ENCODE measurements at places on chromosomes 13 and 19.

DNA sequence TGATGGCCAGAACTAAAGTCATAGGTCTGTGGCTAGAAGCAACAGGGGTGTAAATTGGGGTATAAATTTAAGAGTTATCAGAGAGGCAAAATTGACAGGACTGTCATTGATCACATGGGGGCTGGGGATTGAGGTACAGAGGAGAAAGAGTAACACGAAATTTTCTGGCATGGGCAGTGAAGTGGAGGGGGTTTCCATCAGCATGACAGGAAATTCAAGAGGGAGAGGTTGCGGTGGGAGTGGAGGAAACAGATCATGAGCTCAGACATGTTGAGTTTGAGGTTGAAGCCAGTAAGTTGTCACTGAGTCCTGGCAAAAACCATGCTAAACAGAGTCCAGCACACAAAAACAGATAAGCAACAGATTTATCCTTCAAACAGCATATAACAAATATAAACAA, 192.1 kb upstream of the TSC22D1 start:
- H3K36me3 ChIP-seq: peaks cover 2% of the 10 kb centered on the region
- no peak for DNase-seq
- H3K27ac ChIP-seq: no peak overlapping the region
- peaks cover 12% of the 10 kb centered on the region for H3K4me1 ChIP-seq
- peaks cover 12% of the 10 kb centered on the region for H3K27me3 ChIP-seq

DNA sequence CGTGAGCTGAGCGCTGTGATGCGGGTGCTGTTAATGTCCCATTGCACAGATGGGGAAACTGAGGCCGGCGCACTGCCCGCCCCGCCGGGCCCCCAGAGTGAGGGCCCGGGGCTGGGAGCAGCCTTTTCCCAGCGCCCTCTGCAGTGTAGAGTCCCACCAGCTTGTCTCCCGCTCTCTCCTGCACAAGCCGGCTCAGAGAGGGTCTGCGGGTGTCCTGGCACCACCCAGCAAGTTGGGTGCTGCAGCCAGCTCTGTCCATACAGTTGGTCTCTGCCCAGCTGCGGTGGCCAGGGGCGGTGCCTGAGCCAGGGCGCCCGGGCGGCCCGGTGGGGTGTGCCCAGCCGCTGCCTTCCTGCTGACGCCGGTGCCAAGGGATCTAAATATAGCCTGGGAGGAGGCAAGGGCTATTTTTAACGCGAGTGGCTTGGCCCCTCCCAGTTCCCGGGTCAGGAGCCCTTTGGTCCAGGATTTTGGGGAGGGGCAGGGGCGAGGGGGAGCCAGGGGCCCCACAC, 19.3 kb downstream of the GADD45B start:
- no peak overlapping the region for H3K27ac ChIP-seq
- H3K4me3 ChIP-seq: peak overlapping the region; percentile 73
- DNase-seq: no peak

- H3K4me3 ChIP-seq: no peak overlapping the region
- H3K27ac ChIP-seq: no peak overlapping the region
- no peaks in the 10 kb centered on the region for H3K36me3 ChIP-seq
- H3K27me3 ChIP-seq: peaks cover 51% of the 10 kb centered on the region
- DNase-seq: no peak
These were observed 345.3 kb downstream of the ENOX1 start for GRCh38 chr13:43441464-43441863.

DNA sequence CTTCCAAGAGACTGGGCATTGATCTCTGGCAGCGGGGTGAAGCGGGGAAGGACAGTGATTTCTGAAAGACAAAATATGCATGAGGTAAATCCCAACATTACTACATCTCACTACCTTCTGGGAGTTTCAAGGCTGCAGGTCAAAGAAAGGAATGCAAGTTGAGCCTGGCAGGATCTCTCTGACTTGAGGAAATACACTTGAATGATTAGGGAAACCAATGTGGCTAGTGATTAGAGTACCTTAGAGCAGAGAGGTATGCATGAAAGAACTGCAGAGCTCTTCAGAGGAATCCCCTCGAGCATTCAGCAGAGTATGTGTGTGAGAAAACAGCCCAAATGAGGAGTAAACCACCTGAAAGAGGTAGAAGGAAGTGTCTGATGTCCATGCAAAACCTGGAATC, 2874.1 kb upstream of the PCDH20 start:
- no peaks in the 10 kb centered on the region for H3K36me3 ChIP-seq
- no peak for DNase-seq
- no peaks in the 10 kb centered on the region for H3K4me1 ChIP-seq
- H3K4me3 ChIP-seq: no peak overlapping the region

GRCh38 chr13:75480671-75481175, 1.2 kb downstream of the TBC1D4 start:
- peaks cover 86% of the 10 kb centered on the region for H3K27me3 ChIP-seq
- peaks cover 6% of the 10 kb centered on the region for H3K36me3 ChIP-seq
- H3K4me1 ChIP-seq: peaks cover 12% of the 10 kb centered on the region

- no peaks in the 10 kb centered on the region for H3K36me3 ChIP-seq
- H3K27ac ChIP-seq: no peak overlapping the region
- H3K27me3 ChIP-seq: no peaks in the 10 kb centered on the region
- no peak for DNase-seq
These were observed 187.7 kb downstream of the FOXO1 start for GRCh38 chr13:40478775-40479174.

DNA sequence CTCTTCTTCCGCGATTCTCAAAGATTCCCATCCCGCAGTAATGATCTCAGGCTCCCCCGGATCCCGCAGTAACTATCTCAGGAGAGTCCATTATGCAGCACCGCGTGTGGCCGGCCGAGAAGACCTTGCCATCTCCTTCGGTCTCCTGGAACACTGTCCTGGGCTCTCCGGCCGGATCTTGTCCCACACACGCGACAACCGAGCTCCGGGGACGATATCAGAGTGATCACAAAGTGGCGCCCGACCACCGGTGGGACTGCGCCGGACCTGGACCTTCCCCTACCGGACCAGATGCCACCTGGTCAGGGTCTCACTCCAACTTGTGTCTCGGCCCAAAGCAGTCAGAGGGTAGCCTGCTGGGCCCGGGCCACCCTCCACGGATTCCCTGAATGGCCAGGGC, 24.0 kb downstream of the MAN2B1 start:
- H3K27ac ChIP-seq: no peak overlapping the region
- DNase-seq: no peak
- peaks cover 8% of the 10 kb centered on the region for H3K36me3 ChIP-seq
- no peaks in the 10 kb centered on the region for H3K27me3 ChIP-seq
- H3K4me3 ChIP-seq: no peak overlapping the region
- H3K4me1 ChIP-seq: peaks cover 9% of the 10 kb centered on the region

- H3K36me3 ChIP-seq: peaks cover 3% of the 10 kb centered on the region
- no peak overlapping the region for H3K27ac ChIP-seq
- DNase-seq: no peak
- H3K27me3 ChIP-seq: no peaks in the 10 kb centered on the region
These were observed 34.0 kb downstream of the LRCH1 start for GRCh38 chr13:46586751-46587514.

DNA sequence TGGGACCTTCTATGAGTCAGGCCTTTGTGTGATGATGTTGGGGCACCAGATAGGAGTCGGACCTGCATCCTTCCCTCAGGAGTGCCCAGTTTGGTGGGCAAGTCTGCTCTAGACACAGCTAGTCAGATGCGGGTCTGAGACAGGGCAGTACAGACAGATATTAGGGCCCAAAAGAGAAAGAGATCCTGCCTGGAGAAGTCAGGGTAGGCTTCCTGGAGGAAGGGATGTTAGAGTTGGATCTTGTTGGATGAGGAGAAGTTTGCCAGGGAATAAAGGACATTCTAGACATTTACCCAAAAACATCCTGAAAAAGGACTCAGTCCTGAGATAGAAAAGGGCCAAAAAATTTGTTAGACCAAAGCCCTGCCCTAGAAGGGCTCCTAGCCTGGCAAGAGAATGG, 17.2 kb downstream of the VRK3 start:
- peaks cover 22% of the 10 kb centered on the region for H3K4me1 ChIP-seq
- H3K36me3 ChIP-seq: peaks cover 37% of the 10 kb centered on the region

DNA sequence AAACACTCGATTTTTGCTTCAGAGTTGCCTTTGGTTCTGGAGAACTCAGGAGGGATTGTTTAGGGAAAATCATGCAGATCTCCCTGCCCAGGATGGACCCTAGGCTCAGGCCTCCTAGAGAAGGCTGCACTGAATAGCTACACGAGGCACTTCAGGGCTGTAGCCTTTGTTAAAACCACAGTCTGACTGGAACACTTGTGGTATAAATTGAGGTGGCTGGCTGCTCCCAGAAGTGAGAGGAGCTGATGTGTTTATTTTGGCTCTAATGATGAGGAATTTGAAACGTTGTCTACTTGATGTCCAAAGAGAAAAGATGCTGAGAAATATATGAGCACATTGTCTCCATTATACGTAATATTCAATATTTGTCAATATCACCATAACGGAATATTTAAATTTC, 762.1 kb upstream of the ARGLU1 start:
- DNase-seq: no peak
- H3K36me3 ChIP-seq: no peaks in the 10 kb centered on the region
- H3K4me3 ChIP-seq: no peak overlapping the region
- H3K27ac ChIP-seq: no peak overlapping the region
